ENCODE measurements at places on chromosomes 2 and 18.

DNA sequence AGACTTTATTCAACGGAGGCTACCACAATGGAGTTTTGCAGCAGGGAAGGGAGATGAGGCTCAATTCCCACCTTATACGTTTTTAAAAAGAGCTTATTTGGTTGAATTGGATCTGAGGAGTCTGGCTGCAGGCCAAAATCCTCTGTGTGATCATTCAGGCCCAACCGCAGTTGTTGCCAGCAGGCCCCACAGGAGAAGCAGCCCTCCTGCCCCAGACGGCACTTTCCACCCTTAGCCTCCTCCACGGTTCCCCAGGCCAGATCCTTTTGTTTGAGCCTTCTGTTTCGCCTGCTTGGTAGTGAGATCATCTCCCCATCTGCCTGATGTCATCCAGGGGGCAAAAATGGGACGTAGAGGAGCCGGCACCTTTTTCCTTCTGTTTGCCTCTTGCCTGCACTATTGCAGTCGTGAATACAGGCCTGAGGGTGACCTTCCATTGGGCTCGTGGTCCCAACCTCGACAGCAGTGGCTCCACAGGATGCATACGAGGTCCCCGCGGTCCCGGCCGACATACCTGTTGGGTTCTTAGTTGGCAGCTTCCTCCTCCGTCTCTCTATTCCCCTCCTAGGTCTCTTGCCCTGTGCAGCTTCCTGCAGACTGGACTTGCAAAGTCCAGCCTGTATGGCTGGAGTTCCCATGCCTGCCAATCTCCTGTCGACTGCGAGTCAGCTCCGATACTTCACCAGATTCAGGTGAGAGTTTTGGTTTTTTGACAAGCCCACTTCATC lies 9.3 kb upstream of the GPR35 start:
- DNase-seq = no peak

GRCh38 chr18:495017-495416 lies 5.5 kb downstream of the COLEC12 start:
- no peak for DNase-seq

GRCh38 chr2:6887751-6888192 lies 10.2 kb downstream of the RSAD2 start:
- no peak for DNase-seq

GRCh38 chr2:74819702-74820101 lies 14.2 kb upstream of the HK2 start:
- DNase-seq = no peak

- DNase-seq = no peak
These were observed 3.0 kb upstream of the IRS1 start for GRCh38 chr2:226802573-226802972.

- no peak for DNase-seq
These were observed 119.2 kb downstream of the MAPK4 start for GRCh38 chr18:50679056-50679455.

Measured in activated naive CD4-positive, alpha-beta T cell (primary cell).